ENCODE measurements at places on chromosomes 4 and X.

GRCh38 chr4:93201471-93202096 is 627.0 kb upstream of the ATOH1 start:
- no peak for DNase-seq

- DNase-seq: no peak
Observed at GRCh38 chr4:146072376-146072775, 103.1 kb upstream of the LSM6 start.

GRCh38 chrX:107579956-107580355 is 48.4 kb upstream of the PRPS1 start:
- DNase-seq: no peak

DNA sequence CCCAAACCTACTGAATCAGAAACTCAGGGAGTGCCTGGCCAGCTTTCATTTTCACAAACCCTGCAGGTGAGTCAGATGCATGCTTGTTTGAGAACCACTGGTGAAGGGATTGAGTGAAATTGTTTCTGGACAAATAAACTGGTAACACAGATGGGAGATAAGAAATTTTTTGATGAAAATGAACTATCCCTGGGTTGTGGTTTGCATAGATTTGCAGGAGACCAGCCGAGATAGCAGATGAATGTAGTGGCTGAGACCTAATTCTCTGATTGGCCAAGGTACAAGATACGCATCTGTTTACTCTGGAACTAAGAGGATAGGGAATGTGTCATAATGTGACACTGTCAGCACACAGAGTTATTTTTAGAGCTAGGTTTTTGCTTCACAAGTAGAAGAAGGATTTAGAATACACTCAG is 117.8 kb upstream of the NOCT start:
- no peak for DNase-seq

DNA sequence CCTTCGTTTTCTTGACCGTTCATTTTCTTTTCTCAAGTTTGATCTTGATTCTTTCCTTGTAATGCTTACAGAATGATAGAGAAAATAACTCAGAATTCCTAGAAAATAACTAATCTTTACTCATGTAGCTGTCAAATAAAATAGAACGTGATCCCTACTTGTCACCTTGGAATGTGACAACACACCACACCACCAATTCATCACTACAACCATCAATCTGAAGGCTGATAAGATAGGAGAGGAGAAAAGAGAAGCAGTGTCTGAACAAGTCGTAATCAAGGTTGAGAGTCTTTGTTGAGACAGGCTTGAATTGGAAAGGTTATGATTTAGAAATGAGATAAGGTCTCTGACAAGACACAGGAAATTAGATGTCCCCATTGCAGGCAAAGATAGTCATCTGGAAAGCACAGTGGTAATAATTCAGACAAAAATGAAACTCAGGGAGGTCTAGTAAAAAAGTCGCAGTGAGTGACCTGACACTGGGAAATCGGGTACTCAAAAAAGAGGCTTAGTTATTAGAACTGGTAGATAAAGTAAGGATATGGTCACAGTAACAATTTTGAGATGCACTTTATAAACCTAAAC is 456.2 kb downstream of the FAT4 start:
- DNase-seq: no peak

DNA sequence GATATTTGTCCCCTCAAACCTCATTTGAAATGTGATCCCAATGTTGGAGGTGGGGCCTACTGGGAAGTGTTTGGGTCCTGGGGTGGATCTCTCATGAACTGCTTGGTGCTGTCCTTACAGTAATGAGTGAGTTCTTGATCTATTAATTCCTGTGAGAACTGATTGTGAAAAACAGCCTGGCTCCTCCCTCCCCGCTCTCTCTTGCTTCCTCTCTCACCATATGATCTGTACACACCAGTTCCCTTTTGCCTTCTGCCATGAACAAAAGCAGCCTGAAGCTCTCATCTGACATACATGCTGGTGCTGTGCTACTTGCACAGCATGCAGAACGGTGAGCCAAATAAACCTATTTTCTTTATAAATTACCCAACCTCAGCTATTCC is 11.2 kb upstream of the YIPF7 start:
- DNase-seq: no peak

- DNase-seq: no peak
Observed at GRCh38 chrX:25154168-25154567, 138.4 kb upstream of the ARX start.

GRCh38 chr4:80235451-80235850 is 31.0 kb upstream of the FGF5 start:
- DNase-seq: no peak

DNA sequence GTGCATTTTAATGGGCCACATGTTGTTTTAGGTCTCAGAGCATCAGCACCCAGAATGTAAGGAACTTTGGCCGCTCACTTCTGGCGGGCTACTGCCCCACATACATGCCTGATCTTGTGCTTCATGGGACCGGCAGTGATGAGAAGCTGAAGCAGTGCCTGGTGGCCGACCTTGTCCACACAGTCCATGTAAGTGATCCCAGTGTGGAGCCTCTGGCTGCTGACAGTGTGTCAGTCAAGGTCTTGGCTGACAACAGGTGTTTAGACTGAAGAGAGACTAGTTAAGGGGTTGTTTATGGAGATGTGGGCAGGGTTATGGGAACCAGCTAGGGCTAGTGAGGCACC is 101.4 kb downstream of the FNIP2 start:
- DNase-seq: no peak

- DNase-seq: no peak
Observed at GRCh38 chrX:133544778-133545177, 129.5 kb upstream of the GPC4 start.

- DNase-seq: no peak
Observed at GRCh38 chrX:106917830-106918500, 2.2 kb upstream of the CLDN2 start.

DNA sequence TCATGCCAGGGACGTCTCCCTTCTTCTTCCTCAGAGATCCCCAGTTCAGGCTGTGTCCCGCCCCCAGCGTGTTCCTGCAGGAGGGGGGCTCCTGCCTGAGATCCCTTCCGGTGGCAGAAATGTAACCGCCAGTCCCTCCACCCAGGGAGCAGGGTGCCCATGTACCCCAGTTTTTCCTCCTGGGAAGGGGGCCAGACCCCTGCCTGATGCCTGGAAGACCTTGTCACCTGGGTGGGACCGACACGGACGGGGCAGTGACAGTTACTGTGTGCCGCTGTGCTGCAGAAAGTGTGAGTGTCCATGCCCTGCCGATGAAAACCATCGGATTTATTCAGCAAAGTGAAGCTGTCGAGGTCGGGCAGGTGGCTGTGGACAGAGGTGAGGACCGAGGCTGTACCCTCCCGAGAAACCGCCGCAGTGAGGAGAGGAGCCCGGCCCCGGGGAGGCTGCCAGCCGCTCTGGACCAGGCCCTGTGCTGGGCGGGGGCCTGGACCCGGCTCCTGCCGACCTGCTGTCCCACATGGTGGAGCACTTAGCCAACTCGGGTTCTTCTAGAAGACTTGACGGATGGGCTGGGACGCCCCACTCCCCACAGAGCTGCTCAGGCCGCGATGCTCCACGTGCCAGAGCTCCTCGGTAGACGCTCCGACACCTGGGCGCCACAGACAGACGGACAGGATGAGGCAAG is 36.7 kb upstream of the HMX1 start:
- DNase-seq: no peak

- DNase-seq: no peak
Observed at GRCh38 chr4:76582817-76583087, 147.7 kb downstream of the SHROOM3 start.

DNA sequence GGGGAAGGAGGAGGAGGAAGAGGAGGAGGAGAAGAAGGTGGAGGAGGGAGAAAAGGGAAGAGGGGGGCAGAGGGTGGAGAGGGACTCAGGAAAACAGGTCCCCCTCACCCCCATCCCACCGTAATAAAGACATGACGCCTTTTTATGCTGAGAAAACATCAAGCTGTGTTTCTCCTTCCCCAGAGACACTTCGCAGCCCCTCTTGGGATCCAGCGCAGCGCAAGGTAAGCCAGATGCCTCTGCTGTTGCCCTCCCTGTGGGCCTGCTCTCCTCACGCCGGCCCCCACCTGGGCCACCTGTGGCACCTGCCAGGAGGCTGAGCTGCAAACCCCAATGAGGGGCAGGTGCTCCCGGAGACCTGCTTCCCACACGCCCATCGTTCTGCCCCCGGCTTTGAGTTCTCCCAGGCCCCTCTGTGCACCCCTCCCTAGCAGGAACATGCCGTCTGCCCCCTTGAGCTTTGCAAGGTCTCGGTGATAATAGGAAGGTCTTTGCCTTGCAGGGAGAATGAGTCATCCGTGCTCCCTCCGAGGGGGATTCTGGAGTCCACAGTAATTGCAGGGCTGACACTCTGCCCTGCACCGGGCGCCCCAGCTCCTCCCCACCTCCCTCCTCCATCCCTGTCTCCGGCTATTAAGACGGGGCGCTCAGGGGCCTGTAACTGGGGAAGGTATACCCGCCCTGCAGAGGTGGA is 45.3 kb upstream of the SHOX start:
- DNase-seq: no peak

- no peak for DNase-seq
Observed at GRCh38 chrX:776529-777230, 146.1 kb downstream of the SHOX start.

GRCh38 chr4:141346144-141346543 is 125.4 kb downstream of the ZNF330 start:
- no peak for DNase-seq

All from CD4-positive, alpha-beta T cell (primary cell).